ENCODE measurements at places on chromosomes 2 and 18.

- no peak for DNase-seq
Measured at GRCh38 chr18:38575648-38576047, 1010.0 kb upstream of the CELF4 start.

DNA sequence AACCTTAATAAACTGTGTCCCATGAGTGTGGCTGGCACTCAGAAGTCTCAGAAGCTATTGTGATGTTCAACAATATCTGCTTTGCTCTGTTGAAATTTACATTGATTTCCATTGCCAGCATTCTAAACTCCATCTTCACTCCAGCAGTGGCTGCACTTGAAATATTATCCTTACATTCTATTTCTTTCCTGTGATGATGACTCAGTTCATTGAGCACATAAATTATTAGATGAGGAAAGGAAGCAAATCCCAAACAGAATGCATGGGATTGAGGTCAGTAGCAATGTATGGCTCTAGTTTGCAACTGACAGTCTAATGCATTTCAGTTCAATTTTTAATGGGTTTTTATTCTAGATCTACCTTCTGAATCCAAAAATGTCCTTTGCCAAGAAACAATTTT is 92.4 kb upstream of the TTN start:
- DNase-seq = no peak

- DNase-seq = no peak
Measured at GRCh38 chr2:57562495-57562894, 484.1 kb upstream of the VRK2 start.

DNA sequence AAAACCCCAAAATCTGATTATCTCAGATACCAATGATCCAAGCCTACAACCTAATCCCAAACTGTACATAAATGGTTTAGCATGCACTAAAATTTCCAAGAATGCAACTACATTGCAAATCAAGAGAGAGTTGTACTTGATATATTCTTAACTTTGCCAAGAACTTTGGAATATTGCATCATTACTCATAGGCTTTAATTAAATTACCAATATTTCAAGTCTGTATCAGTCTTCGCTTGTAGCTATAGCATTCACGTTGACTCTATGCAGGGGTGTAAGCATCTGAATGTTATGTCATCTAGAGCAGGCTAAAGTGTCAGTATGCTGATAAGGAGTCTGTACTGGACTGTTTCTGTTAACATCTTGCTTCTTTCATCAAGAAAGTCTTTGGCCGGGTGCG is 56.3 kb downstream of the FOXI3 start:
- DNase-seq = no peak

- peak; percentile 39 for DNase-seq
Measured at GRCh38 chr2:201203916-201204654, 21.1 kb downstream of the CASP10 start.

GRCh38 chr2:72539071-72539552 is 286.7 kb downstream of the EXOC6B start:
- peak; percentile 47 for DNase-seq

- DNase-seq = no peak
Measured at GRCh38 chr2:64730551-64731262, 77.0 kb upstream of the SERTAD2 start.

DNA sequence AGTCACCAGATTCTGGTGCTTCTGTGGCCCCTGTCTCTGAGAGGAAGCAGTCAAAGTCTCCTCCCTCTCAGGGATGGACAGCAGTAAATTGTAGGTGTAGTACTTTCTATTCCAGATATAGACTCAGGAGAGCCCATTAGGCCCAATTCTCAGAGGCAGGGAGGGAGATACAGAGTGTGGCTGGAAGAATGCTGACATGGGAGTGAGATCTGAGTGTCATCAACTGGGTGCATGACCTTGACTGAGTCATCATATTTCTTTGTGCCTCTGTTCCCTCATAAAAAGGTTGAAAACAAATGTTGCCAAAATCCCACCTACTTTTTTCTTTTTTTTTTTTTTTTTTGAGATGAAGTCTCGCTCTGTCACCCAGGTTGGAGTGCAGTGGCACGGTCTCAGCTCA is 506.1 kb downstream of the BCL11A start:
- no peak for DNase-seq

DNA sequence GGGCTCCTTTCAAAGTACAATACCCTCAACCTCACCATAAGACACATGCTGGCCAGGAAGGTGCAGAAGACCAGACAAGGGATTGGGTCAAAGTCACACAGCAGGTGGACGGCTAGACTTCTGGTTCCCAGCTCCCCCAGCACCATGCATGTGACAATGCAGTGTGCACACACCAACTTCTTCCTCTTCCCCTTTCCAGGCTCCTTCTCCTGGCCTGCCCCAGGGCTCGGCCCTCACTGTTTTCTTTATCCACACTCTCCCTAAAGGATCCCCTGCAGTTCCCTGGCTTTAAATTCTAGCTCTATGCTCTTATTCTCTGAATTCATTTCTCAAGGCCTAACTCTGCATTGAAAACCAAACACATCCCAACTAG is 82.3 kb downstream of the LOXHD1 start:
- no peak for DNase-seq

DNA sequence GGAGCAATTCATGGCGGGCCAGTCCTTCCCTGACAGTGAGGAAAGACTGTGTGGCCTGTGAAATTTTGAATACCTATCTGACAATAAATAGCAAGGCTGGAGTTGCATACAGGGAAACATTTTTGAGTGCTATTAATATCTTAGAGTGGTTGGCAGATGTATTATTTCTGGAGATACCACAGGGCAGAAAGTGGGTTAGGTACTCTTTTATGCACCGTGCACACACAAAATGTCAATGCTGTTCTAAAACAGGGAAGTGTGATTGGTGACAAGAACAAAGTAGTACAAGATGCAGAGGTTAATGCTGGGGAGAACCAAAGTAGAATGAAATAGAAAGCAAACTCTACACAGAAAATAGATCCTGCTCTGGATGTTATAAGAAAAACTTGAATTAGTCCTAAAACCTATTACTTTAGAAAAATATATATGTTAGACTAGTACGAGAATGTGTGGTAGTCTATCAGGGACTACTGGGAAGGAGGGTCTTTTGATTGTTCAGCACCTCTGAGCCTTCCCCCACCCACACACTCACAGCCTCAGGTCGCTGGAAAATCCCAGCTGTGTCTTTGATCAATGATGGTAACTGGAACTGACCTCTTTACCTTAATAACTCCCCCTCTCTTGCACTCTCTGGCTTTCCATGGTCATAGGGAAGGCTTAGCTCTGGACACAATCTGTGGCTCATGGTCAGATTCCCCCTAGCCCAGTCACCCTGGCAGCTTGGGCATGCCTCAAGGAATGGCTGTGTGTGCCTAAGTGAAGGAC is 58.2 kb downstream of the SERPINB8 start:
- DNase-seq = no peak

- no peak for DNase-seq
Measured at GRCh38 chr2:50480507-50480906, 551.4 kb downstream of the NRXN1 start.

DNA sequence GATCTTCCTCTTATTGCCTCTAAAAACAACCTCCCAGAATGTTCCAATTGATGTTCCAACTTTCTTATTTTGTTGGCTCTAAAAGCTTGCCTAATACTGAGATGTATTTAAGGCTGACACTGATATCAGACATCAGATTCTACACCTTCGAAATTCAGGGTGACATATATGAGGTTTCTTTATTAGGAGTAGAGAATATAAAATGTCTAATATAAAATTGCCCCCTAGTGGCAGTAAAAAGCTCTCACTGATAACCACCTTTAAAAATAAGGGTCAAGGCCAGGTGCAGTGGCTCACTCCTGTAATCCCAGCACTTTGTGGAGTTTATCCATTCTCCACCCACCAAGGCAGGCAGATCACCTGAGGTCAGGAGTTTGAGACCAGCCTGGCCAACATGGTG is 789.7 kb upstream of the SLC39A10 start:
- no peak for DNase-seq

DNA sequence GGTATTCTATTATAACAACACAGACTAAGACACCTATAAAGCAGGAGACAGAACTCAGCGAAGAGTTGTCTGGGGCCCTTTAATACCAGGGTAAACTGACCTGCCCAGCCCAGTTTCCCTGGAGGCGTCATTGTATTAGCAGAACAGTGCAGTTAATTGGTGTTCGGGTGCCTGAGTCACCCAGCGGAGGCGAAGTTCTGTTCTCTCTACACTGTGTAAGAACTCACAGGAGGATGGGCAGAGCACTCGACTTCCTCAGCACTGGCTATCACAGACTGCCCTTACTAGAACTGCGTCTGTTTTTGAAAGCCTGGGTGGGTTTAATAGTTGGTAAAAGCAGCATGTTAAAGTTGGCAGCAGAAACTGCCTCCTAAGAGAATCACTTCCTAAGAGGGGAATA is 106.5 kb upstream of the ATP8B1 start:
- DNase-seq = no peak

- no peak for DNase-seq
Measured at GRCh38 chr2:20398956-20399567, 47.8 kb upstream of the RHOB start.

DNA sequence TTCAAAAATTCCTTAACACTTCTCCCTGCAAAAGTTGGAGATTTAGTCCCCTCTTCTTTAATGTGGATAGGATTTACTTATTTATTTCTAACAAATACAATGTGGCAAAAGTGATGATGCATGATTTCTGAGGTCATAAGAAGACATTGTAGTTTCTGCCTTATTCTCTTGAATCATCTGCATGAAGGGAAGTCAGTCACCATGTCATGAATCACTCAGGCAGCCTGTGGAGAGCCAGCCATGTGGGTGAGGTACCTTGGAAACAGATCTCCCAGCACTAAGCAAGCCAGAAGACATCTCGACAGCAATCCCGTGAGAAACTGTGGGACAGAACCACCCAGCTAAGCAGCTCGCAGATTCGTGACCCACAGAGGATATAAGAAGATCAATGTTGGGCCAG is 2.7 kb upstream of the ZC3H8 start:
- DNase-seq = no peak

DNA sequence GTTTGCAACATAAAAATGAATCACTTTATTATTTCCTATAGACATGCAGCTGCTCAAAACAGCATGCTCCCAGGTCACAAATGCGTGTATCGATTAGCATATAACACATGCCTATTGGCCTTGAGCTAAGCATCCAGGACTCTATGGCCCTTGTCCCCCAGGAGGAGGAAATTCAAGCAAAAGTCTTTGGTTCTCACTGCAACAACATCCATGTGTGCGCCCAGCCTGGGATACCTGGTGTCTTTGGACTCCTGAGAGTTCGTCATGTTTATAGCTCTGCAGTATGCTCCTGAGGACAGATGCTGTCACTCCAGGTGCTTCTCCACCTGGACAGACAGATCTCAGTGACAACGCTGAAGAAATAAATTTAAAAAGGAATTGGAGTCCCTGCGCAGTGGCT is 284.6 kb downstream of the PHLPP1 start:
- no peak for DNase-seq

DNA sequence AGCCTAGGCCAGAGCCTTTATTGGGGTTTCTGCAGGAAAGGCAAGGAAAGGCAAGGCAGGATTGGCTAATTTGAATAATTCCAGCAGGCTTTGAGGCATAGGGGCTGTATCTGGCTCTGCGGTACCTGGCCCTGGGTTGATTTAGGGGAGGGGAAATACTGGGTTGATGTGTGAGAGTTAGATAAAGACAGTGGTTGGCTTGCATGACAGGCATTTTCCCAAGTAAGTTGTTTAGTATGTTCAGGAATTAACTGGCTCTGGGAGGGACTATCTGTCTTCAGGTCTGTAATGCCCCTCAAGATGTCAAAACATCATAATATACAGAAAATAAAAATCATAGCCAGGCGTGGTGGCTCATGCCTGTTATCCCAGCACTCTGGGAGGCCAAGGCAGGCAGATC is 98.7 kb downstream of the UBR3 start:
- DNase-seq = no peak

- DNase-seq = peak; percentile 30
Measured at GRCh38 chr2:213306316-213306942, 22.2 kb downstream of the SPAG16 start.

DNA sequence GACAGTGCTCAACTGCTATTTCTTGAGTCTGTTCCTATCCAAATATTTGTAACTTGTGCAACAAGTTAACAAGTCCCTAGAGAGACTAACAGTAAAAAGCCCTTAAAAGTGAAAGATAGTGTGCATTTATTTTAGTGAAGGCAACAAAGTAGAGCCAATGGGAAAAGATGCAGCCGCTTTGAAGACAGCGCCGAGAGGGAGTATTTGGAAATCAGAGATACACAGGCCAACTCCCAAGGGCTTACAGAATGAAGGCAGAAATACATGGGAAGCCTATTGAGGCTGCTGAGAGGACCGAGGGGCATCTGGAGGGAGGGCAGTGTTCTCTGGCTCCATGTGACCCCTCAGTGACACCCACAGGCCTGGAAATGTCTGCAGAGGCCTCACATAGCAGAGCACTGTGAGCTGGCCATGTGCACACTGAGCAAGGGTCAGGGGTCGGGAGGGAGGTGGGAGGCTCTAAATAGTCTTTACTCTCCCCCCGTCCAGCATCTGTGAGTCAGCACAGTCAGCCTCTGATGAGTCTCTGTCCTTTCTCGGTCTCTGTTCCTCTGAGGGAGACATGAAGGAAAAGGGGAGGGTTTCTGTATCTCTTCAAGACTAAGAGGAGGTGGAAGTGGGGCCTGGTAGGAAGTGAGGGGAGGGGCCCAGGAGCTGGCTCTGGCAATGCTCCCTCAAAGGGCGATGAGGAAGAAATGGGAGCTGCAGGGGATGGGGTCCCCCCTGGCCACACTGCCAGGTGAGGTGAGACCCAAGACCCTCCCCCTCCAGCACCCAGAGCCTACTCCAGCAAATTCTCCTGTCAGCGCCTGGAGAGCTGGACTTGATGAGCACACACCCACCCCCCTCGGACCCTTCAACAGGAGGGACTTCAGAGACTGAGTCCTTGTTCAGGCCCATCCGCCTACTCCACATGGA is 133.6 kb downstream of the SP3 start:
- DNase-seq = peak; percentile 92

DNA sequence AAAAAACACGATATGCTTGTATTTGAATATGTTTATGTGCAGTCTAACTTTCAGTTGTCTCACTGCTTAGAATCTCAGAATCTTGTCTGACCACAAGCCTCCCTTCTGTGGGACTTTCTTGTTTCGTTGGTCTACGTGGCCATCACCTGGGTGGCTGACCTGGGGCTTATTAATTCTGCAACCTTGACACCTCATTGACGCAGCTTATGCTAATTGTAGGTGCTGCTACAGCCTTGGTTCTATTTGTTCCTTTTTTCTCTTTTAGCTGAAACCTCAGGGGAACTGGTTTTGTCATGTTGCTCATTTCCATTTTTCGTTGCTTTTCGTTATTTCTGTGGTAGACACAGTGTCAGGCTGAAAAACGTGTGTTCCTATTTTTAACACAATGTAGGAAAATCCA is 273.7 kb downstream of the SLC4A3 start:
- no peak for DNase-seq

DNA sequence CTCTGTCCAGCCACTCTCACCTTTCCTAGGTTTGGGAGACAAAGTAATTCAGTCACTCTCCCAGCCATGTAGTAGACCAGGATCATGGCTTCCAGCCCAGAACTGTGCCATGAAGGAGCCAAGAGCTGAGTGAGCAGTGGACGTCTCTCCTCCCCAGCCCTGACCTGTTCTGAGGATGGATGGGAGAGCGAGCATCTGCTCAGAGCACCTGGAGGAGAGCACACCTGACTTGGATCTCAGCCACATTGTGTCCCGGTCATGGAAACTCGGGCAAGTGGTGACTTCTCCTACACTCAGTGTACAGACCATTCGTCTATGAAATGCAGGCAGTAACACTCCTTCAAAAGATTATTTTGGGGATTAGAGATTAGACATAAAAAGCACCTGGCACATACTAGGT is 299.7 kb downstream of the TNS1 start:
- DNase-seq = no peak

GRCh38 chr2:217440000-217440399 is 562.8 kb downstream of the TNS1 start:
- DNase-seq = no peak

- no peak for DNase-seq
Measured at GRCh38 chr2:217616936-217617335, 385.9 kb downstream of the TNS1 start.

All from skeletal muscle cell (primary cell).